ENCODE measurements at places on chromosomes 2 and 18.

DNA sequence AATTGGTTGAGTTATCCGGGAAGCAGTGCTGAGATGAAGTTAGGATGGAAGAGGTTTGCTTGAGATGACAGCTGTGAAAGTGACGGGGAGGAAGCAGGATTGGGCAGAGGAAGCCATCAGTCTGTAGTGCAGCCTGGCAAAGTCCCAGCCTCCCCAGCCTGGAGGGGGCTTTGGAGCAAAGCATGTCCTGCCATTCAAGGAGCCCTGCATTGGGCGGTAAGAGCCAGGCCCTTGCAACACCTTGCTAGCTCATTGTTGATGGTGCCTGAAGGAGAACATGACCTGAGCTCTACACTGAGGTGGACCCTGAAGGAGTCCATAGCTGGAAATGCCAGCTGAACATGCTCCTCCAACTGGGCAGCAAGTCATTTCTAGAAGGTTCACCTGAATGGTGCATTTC, 228.9 kb downstream of the ACKR3 start:
- DNase-seq: no peak

- no peak for DNase-seq
These were observed 42.1 kb upstream of the TTC39C start for GRCh38 chr18:23972453-23972852.

DNA sequence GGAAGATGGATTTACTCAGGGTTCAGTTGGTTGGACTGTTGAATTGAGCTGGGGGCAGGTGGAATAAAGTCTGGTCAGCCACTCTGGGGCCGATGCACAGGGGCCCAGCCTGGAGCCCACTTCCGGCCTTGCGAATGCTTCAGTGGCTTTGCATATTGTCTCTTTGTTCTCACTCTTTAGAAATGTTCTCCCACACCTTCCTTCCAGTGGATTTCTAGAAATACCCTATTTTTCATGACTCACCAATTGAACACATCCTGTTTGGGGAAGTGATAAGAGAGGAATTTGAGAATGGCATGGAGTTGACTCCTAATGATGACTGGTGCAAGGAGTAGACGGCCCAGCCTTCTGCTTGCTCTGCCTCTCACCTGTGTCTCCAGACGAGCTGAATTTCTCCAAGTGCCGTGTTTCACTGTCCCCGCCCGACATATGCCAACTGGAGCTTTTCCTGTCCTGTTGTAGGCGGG, 28.1 kb downstream of the ASAP2 start:
- DNase-seq: no peak

DNA sequence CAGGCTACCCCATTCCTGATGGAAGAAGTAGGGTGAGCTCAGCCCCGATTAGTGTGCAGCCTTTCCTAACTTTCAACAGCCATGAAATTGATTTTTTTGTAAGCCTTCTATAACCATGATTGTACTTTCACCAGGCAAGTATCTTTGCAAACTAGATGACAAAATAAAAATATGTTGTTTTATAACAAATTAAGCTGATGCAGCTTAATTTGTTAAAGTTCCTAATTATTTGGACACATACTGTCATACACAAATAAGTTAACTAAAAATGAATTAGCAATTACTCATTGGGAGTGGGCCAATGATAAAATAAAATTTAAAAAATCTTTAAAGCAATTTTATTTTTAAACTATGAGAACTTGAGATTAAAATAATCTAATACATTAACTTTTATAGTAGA, 113.1 kb upstream of the FANCL start:
- DNase-seq: no peak

DNA sequence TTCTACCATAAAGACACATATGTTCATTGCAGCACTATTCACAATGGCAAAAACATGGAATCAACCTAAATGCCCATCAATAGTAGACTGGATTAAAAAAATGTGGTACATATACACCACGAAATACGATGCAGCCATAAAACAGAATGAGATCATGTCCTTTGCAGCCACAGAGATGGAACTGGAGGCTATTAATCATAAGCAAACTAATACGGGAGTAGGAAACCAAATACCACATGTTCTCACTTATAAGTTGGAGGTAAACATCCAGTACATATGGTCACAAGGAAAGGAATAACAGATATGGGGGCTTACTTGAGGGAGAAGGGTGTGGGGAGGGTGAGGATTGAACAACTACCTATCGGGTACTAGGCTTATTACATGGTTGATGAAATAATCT, 7.7 kb downstream of the HMSD start:
- DNase-seq: no peak

DNA sequence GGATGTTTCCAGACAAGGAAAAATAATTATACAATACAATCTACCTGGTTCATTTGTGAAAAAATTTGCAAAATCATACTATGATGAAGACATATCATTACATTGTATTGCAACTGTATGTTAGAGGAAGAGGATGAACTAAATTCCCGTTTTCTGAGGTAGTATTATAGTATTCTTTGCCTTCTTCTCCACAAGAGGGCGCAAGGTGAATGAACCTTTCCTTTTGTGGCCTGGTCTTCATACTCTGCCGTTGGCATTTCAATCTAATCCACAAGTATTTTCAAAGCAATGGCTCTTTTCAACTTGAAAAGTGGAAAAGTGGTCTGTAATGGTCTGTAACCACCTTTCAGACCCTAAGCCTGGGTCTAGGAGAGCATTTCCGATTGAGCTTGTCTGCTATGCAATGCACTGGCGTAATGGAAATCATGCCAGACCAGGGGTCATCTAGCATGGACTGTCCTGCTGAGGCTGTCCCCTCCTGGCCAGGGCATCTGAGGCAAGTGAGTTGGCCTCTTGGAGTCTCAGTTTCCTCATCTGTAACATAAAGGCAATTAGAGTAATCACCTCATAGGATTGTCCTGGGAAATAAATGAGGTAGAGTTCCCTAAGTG, 30.8 kb upstream of the ZNF396 start:
- no peak for DNase-seq

DNA sequence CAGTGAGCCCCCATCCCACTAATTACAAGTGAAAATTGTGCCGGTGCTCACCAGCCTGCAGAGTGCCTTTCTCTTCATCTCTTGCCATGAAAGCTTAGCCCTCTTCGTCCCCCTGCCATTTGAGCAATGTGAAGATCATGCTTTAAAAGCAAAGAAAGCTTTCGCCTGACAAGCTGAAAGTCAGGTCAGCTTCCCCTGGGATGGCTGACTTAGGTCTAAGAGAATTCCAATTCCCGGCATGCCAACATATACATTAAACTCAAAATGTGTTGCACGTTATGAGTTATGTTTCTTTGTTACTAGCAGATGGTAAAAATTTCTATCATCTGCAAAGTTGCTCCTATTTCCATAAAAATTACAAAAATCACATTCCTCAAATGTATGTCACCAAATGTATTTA, 129.8 kb downstream of the AFF3 start:
- no peak for DNase-seq

- DNase-seq: no peak
These were observed 578.7 kb downstream of the ADCYAP1 start for GRCh38 chr18:1483385-1483784.

- peak; percentile 5 for DNase-seq
These were observed 67.4 kb downstream of the STEAP3 start for GRCh38 chr2:119290859-119291587.

GRCh38 chr2:32633040-32633439, 5.2 kb downstream of the TTC27 start:
- no peak for DNase-seq

DNA sequence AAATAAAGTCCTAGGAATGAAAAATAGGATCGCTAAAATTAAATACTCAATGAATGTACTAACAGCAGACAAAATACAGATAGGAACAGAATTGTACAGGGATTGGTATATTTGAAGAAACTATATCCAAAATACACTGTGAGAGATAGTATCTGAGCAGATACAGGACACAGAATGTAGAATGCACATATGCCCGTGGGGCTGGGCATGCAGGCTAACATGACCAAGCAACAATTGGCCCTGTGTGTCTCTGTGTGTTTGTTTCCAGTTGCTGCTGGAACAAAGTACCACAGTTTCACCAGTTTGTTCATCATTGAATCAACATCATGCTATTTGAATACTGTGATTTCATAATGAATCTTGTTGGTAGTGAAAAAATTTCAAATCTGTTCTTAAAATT, 127.6 kb downstream of the PMAIP1 start:
- DNase-seq: no peak

- DNase-seq: no peak
These were observed 4.9 kb downstream of the SPRED2 start for GRCh38 chr2:65427532-65427931.

- no peak for DNase-seq
These were observed 68.5 kb upstream of the SH3RF3 start for GRCh38 chr2:109060496-109060895.

GRCh38 chr2:206535260-206535986, 92.1 kb downstream of the ADAM23 start:
- no peak for DNase-seq

DNA sequence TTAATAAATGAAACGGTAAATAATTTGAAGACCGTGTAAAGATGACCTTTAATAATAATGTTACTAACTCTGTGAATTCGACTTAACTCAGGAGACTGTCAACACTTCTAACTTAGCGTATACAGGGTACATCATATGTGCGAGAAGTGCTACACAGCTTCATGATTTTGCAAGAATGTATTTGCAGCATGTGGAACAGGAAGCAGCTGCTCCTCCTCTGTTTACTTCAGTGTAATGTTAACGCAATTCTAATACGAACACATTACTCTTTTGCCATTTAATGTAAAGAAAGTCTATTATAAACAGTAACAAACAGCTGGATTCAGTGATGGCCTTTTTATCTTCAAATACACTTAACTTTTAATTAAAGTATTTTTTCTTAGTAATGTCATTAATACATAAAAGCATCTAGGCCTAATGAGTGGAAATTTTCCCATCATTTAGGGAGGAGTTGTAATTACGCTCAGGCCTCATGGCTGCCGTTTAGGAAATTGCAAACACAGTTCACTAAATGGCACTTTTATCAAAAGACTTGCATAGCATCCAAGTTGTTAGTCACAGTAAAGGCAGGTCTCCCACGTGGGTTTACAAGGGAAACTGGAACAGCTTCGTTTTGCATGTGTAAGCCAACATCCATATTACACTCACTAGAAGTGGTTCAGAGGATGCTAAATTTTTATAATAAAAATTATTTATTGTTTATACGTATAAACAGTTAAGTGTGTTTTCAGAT, 635.7 kb downstream of the FBXO15 start:
- no peak for DNase-seq

GRCh38 chr18:79629249-79629558, 50.4 kb upstream of the CTDP1 start:
- no peak for DNase-seq

DNA sequence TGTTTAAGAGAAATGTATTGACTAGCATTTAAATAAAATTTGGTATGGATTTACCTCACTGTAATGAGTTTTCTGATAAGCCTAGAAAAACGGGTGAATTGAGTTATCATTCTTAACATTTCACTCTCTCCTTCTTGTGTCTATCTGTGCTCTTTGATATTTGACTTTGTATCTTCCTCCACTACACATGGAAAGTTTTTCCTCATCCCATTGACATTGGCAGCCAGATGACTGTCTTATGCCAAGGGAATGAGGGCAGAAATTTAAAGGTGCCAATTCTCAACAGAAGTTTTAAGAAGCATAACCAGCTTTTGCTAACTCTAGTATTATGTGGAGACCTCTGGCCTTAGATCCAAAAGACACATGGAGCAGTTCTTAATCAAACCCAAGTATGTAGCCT, 376.6 kb downstream of the DSEL start:
- DNase-seq: no peak

- no peak for DNase-seq
These were observed 54.0 kb upstream of the CWC22 start for GRCh38 chr2:180061085-180061484.

DNA sequence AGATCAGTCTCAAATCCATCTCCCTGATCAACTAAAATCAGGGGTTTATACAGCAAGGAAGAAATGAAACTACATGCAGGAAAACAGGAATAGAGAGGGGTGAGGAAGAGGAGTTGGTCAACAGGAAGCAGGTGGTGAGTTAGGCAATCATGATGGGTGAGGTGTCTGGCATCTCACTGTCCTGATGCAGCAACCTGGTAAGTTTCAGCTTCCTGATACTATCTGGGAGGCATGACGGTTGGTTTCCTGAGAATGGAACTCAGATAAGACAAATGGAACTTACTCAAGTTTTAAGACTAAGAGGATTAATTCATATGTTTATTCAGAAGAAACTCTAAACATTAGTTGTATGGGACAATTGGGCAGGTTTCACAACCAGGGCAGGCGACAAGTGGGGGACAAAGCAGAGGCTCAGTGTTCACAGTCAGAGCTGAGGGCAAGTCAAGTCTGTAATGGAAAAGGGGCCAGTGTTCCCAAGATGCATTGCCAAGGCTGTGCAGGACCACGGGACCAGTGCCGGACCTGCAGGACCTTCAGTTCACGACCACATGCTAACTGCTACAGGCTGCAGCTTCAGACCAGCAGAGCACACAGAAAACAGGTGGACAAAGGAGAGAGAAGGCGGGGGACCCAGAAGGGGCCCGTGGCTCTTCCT, 17.7 kb upstream of the GALM start:
- DNase-seq: no peak

Data from NCI-H1048 (cell line).